ENCODE measurements at places on chromosomes 12 and 14.

DNA sequence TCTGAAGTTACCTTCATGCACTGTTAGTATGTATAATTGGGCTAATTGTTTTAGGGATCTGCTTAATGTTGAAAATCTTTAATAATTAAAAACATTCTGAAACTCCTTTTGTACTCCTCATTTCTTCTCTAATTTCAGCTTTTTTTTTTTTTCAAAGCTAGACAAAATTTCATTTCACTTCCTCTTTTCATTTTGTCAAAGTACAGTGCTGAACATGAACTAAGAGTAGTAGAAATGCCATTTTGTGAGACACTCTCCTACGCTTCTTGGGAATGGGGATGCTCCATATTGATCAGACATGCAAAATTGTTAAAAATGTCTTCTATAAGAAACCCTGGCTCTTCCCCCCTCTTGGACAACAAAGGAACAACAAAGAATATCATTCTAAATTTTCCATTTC, 1.7 kb downstream of the ABCD2 start:
- DNase-seq: no peak

GRCh38 chr12:30996255-30996654, 69.7 kb downstream of the TSPAN11 start:
- no peak for DNase-seq

DNA sequence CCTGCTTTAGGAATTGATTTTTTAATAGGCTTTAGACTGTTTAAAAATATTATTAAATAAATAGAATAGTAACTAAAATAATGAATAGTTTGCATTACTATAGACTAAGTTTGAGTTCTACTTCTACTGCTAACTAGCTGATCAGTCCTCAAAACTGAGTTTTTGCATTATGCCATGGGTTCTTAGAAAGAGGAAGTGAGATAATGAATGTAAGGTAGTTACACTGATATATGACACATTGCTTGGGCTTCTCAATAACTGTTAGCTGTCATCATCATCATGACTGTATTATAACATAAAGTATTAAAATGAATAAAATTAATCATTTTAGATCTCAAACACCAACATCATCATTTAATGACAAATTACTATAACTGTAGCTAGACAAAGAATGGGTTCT, 949.7 kb downstream of the TRHDE start:
- DNase-seq: no peak

DNA sequence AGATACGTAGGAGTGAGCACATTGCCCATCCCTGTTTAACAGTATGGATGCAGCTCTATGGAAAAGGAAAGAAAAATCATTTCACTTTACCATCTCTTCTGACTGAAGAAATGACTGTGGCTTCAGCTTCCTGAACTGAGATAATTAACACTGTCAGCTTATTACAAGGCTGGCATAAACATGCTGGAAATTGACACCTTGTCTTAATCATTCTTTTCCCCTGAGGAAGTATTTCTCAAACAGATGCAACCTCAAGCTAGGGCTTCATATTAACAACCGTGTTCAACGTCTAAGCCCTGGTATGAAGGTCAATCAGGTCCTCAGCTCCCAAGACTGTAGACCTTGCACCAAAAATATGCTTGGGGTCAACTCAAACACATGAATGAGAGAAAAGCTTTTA, 25.0 kb downstream of the RERG start:
- no peak for DNase-seq

- no peak for DNase-seq
Measured at GRCh38 chr14:71713451-71713850, 218.8 kb upstream of the RGS6 start.

DNA sequence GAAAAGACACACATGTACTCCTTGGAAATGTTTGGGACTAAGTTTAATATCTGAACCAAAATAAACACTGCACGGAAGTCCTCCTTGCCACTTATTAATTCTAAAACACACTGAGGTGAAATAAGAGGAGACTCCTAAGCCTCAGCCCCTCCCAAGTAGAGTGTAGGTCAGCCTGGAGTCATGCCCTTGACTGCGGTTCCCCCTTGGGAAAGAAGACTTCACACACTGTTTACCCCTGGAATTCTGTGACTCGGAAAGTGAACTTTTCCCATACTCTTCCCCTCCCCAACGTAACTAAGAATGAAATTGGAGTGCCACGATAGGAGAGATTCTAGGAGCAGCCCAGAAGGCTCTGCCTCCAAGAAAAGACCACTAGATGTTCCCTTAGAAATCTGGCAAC, 8.6 kb upstream of the TFCP2 start:
- DNase-seq: no peak

DNA sequence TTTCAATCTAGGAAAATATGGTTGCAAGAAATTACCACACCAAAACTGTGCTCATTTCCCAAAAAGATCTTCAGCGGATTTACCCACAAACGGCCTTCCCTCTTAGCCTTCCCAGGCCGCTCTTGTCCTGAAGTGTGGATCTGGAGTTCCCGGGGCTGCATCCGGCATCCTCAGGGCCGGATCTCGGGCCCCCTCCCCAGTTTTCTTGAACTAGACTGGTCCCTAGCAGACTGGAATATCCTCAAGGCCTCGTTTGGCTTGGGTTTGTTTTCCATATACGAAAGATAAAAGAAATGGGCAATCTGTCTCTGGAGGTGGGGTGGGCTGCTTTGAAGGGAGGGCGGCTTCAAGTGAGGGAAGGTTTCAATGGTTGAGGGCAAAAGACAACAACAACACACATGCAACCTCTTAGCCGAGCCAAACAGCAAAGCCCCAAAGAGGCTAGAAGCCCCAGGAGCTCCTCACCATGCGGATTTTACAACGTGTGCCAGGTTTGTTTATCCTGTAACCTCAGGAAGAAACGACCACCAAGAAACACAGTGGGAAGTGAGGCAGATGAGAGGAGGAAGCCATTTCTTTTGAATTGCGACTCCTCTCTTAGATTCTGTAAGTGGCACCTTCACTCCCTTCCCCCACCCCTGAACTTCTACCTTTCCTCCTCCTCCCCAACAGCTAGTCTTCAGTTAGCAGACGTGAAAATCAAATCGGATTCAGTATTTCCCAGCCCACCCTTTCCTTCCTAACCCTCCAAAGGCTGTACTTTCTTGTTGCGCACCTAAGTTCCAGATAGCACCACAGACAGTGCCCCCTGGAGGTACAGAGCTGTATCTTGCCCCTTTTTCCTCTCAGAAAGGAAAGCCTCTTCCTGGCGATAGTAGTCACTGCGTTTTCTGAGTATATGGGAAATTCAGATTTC, 2.6 kb downstream of the MYF6 start:
- no peak for DNase-seq

DNA sequence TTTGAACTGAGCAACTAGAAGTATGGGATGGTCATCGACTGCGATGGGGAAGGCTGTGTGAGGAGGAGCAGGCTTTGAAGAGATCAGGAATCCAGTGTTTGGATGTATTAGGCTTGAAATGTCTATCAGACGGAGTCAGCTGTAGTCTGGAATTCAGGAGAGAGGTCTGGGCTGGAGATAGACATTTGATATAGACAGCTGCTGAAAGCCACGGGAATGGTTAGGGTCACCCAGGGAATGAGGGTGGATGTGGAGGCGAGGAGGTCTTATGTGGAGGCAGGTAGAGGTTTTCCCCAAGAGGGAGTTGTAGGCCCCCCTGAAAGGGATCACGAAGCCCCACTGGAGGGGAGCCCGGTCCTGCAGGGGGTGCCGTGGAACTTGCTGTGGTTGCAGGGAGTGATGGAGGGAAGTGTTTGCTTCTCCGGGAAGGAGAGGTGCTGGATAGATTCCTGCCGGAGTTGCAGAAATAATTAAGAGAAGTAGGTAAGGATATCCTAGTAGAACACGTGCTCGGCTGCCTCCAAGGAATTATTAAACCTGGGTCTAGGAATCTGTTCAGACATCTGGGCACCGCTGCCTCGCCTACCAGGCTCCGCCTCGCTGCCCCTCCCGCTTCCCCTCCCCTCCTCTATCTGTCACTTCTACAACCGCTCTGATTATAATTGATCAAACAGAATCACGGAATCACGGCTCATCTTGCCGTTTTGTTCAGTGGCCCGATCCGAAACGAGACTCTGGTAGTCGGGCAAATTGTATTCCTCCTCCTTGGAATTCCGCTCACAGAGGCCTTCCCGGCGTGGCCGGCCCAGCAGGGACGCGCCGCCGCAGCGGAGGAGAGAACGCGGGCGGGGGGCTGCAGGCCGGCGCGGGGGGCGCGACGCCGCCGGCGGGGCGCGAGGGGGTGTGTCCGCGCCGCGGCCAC, 826 bp upstream of the CACNA1C start:
- DNase-seq: no peak

GRCh38 chr12:110349514-110350151, 53.9 kb downstream of the ANAPC7 start:
- DNase-seq: peak; percentile 13

DNA sequence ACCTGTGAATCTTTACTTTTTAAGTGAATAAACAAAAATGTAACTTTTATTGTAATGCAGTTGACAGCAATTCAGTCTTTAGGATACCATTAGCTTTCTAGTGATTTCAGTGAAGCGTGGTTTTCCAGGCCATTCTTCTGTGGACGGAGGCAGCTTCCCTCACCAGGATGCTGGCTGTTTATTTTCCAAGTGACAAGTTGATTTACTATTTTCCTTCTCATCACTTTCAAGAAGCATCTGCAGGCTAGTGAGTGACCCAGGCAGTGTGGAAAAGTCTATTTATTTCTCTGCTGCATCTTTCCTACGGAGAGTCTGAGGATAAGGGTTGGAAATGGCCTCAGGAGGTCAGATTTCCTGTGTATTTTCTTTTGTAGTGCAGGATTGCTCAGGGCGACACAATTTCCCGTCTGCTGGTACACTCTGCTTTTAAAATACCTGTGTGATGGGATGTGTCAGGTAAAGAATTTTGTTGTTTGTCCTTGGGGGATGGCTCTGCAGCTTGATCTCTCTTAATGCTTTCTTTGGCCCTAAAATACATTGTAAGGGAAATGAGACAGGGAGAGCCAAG, 467.8 kb downstream of the NRXN3 start:
- DNase-seq: no peak

DNA sequence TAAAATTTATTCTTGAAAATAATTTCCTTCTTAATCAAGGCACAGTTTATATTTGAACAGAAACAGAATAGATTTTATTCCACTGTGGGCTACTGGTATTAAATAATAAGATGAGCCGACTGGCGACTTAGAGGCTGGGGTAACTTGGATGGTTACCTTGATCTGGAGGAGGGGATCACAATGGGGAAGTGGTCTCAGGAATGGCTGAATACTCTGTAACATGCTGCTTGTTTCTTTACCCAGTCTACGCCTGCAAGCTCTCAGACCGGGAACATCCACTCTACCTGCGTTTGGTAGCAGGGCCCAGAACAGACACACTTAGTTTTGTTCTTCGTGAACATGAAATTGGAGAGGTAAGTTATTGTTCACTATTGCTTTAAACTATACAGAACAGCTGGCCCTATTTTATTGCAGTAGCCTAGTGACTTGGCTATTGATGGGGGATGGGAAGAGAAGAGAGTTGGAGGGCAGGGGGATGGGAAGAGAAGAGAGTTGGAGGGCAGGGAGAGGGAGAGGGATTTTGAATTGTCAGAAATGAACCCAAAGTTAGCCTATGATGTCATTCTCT, 67.9 kb downstream of the GNS start:
- no peak for DNase-seq

- DNase-seq: no peak
Measured at GRCh38 chr14:81669308-81669707, 135.7 kb upstream of the SEL1L start.

DNA sequence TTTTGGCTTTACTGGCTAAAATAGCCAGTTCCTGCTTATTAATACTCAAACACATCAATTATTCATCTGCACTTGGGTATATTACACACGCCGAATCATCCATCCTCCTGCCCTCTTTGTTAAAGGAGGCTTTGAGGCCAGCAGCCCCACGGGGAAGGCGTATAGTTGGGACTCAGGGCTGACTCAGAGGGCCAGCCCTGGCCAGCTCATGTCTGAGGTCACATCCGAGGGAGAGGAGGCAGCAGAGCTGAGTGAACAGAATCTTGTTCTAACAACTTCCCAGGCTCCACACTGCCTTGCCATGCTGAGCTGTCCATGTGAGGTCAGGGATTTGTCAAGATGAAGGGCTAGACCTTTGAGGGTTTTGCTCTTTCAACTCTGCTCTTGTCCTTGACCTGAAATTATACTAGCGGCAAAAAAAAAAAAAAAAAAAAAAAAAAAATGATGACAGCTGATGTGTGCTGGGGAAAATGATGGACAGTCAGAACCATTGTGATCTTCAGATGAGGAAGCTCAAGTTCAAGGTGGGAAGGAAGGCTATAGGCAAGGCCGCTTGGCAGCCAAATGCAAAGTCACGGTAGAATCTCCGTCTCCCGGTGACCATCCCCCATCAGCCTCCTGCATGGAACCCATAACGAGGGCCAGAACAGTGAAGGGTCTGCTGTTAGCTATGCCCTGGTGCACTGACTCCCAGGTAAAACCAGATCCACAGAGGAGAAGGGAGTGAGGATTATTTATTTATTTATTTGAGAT, 12.5 kb upstream of the MARK3 start:
- DNase-seq: no peak

- no peak for DNase-seq
Measured at GRCh38 chr12:133235401-133236112, at the start of gene ANHX. Gene ANHX, minus strand, starts transcription at chr12:133235877. Its CDS starts 1,521 bp downstream, at chr12:133234356.

- DNase-seq: no peak
Measured at GRCh38 chr14:24331731-24332267, 3.1 kb downstream of the ADCY4 start.

DNA sequence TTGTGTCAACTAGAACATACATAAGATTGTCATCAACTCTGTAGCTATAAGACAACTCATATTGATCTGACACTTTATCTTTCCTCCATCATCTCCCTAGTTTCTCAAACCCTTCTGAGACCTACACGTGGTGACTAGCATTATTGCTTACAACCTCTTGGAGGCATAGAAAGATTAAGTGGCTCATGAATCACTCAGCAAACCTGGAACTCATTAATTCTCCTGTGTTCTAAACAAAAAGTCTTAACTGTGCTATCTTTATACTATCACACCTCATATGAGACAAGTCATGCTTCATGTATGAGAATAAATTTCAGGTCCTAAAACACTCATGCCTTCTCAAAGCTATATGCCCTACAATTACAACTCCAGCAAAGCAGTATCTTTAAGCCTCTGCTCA, 408.6 kb upstream of the SYT1 start:
- DNase-seq: no peak

- DNase-seq: no peak
Measured at GRCh38 chr12:52990206-52990605, 16.1 kb upstream of the EIF4B start.

- DNase-seq: no peak
Measured at GRCh38 chr14:104931771-104932675, 7.3 kb downstream of the PLD4 start.
